ENCODE measurements at places on chromosomes 12 and 14.

GRCh38 chr12:19404242-19404880 is 34.9 kb upstream of the AEBP2 start:
- DNase-seq: no peak

DNA sequence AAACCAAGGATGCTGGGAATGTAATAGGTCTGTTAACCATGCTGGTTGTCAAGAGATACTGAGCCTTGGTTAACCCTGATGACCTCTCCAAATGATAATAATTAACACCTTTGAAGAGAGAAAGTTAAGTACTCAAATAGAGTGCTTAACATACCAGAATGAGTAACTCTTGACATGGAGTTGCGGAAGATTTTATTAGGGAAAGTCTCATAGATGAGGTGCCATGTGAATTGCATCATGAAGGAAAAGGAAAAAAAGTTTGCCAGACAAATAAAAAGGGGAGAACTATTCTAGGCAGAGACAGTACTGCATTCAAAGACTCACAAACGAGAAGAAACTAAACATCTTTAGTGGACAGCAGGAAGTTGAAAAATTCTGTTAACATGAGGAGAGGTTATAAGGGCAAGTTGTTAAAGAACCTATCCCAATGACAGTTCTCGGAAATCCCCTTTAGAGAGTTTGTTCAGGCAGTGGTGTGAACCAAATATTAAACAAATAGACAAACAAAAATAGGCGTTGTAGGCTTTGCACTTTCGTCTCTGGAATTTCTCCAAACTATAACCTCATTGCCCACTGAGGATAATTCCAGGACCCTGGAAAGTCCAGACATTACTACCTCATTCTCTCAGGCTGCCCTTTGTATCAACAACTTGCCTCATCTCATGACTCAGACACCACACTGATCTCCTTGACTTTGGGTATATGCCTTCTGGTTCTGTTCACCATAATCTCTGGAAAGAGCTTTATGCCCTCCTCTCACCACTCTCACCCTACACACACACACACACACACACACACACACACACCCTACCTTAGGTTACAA is 435.0 kb downstream of the GXYLT1 start:
- DNase-seq: no peak

DNA sequence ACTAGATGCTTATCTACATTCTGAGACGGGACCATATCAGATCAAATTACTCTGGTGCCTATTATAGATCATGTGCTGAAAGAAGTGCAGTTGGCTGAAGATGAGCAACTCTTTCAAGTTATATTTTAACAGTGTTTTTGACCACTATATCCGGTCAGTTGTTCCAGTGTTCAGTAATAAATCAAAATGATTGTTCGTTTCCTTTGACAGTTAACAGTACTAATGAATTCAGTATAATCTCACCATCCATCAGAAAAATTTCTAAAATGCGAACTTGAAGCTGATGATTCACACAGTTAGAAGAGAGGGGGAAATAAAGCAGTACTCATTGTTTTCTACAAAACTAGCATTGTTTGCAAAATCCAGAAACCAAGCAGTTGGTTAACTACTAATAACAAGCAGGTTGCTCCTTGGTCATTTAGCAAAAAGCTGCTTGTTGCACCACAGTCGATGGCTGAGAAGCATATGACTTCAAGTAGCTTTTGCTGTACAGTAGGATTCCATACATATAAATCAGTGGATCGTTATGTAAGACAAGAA is 2.3 kb downstream of the RPS6KA5 start:
- no peak for DNase-seq

DNA sequence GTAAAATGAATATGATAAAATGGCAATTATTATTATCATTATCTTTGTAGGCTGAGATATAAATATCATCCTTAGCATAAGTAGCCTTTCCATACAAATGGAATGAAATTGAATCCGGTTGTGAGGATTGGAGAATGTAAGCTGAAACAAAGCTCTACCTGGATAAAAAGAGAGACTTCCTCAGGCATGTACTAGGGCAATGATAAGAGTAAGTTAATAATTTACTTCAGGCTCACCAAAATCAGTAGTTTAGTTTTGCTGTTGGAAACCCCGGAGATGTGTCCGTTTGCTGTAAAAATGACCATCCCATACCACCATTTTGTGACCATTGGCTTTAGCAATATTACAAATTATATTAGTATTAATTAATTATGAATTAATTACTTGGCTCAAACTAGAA is 96.3 kb downstream of the C12orf75 start:
- no peak for DNase-seq

GRCh38 chr12:105616971-105617540 is 286.6 kb downstream of the C12orf75 start:
- DNase-seq: no peak

DNA sequence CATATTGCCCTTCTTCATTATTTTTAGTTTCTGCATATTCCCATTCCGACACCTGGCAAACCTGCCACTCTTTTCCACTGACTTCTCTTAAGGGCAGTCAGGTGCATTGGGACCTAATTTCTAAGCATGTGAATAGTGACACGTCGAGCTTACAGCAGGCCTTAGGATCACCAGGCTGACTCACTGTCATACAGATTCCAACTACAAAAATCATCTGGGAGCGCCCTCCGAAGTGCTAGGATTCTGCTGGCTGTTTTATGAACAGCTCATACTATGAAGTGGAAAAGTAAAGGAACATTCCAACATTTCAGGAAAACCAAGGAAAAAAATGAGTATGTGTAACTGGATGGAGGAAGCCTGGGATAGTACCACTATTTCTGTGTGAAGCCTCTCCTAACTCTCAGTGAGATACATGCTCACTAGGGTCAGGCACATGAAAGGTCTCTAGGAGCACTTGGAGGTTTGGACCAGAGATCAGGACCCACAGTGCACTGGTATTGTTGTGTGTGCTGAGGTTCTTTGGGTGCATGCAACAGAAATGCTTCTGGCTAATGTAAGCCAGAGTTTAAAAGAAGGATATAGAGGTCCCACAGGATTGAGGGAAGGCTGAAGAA is 257.4 kb downstream of the ZFP36L1 start:
- no peak for DNase-seq

DNA sequence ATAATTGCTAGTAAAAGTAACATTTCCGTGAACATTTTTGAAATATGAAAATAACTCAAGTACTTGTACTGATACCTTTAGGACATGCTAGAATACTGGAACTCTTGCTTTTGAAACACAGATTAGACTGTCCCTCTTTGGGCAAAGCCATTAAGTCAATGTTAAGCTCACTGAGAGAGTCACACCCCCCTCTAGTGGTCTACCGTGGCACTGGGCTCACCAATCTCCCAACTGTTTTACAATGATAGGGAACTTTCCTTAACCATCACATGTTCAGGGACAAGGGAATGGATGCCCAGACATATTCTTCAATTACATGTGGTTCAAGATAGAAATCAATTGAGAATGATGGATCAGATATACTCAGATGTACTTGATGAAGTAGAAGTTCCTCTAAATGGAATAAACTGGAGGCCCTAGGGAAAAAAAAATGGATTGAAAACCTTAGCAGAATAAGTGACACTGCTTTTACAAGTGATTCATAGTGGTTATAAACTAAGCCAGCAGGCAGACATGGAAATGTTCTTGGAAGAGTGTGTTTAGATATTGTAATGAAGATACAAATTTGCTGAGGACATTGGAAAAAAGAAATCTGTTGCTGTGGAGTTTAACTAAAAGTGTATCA is 17.8 kb downstream of the NANOG start:
- DNase-seq: no peak

- no peak for DNase-seq
These were observed 8.7 kb downstream of the ITGA7 start for GRCh38 chr12:55698965-55699364.

DNA sequence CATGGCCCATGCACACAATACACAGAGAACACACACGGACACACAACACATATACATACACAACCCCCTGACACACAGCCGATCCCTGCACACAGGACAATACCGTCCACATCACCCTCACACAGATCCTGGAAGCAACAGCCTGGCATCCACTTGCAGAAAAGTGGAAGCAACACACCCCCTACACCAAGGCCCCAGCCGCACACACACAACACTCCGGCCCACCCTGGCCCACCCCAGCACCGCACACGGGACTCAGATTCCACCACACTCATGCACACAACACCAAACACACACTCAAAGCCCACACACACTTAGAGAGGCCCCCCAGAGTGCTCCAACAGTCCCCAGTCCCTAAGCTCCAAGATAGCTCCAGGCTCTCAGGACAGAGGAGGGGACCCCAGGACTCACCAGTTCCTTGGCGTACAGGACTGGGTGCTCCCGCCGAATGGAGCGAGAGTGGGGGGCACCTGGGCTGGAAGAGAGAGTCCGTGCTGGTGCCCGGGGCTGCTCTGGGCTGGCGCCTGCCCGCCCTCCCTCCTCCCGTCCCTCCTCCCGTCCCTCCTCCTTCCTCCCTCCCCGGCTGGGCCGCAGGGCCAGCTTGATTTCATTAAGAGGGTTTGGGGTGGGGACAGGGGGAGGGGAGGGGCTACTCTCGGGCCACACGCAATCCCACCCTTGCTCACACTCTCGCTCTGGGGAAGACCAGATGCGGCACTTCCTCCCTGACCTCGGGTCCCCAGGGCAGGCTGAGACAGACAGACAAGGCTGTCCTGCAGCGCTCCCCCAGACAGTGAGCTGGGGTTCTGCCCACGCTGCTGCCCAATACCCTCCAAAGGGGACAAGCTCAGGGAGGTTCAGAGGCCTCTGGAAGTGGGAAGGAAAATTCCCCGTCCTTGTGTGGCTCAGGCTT is at the start of gene TMEM119:
TSS of gene TMEM119 (minus strand) at position 526 of the 913 bp plus-strand sequence. CDS start 5,701 bp downstream, outside the sequence.
- no peak for DNase-seq

DNA sequence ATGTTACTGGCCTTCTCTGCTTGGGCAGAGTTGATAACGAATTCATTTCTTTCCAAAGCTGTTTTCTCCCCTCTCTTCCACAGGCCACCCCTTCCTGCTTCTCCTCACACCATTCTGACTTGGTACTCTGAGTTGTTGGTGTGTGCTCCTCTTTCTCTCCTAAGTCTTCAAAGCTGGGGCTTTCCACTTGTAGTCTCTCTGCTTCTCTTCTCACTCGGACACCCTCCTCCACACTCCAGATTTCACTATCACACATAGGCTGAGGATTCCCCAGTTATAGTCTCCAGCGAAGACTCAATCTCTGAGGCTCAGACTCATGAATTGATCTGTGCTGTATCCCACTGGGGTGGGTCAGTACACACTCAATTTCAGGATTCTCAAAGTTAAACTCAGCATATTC is 201.0 kb downstream of the SSPN start:
- DNase-seq: no peak

DNA sequence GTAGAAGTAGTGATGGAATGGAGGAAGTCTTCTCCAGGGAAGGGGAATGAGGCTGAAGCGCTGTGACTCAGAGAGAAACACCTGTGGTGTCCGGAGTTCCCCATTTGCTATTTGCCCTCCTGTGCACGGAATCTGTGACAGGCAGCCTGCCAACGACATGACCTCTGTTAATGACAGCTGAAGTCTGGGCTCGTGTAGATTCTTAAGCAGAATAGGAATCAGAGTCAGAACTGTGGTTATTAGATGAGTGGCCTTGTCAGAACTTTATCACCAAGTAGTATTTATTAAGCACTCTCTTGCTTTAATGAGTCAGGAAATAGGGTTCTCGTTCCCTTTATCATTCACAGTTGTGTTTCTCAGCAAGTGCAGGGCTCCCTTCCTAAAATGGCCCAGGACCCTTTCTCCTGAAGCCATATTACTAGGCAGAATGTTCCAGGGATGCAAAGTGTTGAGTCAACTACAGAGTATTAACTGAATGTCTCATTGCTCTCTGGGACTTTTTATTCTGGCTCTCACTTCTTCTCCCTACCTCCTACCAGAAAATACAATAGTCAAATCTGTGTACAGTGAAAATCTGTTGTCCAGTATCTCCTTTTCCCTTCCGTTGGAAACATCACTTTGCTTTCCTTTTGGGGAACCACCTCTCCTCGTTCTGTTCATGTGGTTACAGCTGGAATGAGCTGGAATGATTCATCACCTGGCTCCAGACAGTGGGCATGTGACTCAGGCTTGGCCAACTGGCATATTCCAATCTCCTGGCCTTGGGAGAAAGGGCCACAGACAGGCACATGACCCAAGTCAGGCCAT is 77.8 kb upstream of the MAX start:
- DNase-seq: no peak

DNA sequence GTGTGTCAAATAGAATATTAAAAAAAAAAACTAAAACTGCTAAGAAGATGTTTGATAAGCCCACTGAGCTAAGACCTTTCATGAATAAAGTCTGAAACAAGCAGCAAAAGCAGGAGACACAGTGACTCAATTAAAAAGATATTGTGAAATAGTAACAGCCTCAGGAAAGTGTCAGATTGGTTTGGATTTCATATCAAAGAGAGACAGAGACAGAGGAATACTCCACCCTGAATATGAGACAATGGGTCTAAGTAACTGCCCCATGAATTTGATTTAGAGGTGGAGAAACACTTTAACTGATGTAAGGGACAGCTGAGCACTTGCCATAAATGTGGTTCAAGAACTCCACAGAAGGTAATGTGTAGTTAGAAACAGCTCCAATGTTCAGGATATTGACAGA is 277.9 kb upstream of the FOXG1 start:
- no peak for DNase-seq

- DNase-seq: no peak
These were observed 183.9 kb downstream of the ETNK1 start for GRCh38 chr12:22808860-22809259.

GRCh38 chr12:4107436-4107878 is 166.1 kb upstream of the CCND2 start:
- DNase-seq: no peak

DNA sequence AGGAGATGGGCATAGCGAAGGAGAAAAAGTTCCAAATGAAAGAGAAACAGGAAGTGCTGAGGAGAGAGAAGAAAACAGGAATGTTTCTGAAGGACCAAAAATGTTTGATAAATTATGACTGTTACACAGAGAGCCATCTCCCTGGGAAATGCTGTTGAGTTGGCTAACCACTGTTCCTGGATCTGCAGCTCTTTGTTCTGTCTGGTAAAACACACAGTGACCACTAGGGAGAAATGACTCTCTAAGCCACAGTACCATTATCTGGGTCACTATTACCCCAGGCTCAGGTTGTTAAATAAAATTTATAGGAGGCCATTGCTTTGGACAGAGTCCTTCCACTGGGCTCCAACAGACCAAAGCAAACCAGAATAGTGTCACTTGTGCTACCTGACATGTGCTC is 219.3 kb downstream of the CRADD start:
- DNase-seq: no peak

Data from esophagus squamous epithelium (tissue), 5 donors.